ENCODE measurements at places on chromosomes 5 and 9.

DNA sequence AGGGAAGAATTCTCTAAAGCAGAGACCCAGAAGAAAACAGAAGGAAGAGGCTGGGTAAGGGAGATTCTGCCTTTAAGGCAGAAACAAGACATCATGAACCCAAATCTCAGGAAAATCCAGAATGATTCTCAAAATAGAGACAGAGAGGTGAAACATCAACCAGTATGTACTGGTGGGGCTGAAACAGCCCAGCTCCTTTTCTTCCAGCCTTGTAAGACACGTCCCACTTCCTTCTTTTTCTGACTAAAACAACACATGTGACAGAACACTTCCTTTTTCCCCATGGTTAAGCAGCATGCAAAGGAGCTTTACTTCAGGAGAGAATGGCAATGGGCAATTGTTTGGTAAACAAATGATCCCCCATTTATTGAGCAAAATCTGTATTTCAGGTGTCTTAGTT is 230.8 kb upstream of the NR4A3 start:
- DNase-seq = peak; percentile 91

- DNase-seq = peak; percentile 17
These were observed 189.3 kb upstream of the MAST4 start for GRCh38 chr5:66406761-66407336.

DNA sequence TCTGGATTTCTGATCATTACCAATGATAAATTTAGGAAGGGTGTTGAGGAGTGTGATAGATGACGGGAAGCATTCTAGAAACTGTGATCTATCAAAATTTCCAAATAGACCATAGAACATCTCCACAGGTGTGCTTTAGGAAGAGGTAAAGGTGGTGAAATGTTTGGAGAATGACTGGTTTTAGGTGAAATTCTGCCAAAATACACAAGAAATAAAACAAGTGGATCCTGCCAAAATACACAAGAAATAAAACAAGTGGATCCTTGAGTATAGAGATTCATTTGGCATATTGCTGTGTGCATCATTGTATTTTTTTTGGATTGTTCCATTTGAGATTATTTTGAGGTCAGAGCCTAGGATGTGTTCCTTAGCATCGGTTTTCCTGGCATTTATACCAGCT is 88.3 kb upstream of the CTNND2 start:
- no peak for DNase-seq

- DNase-seq = no peak
These were observed 291.0 kb downstream of the DOCK8 start for GRCh38 chr9:505741-506059.

GRCh38 chr9:72564479-72565281 is 43.3 kb downstream of the TMC1 start:
- DNase-seq = peak; percentile 44

GRCh38 chr5:157592594-157592993 is 17.0 kb upstream of the ADAM19 start:
- peak; percentile 32 for DNase-seq

DNA sequence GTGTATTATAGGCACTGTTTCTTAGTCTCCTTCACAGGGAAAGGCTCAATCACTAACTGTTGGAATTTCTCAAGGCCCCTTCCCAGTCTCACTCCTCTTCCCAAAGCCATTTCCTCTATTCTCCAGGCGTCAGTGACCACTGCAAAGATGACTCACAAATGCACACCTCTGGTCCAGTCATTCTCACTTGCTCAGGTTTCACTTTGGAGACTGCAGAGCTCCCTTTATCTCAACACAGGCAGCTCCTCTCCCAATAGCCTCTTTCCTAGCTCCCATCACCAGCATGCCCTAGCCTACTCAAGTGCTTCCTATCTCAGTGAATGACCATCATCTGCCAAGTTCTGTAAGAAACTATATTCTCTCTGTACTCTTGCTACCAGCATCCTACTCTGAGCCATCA is 323.6 kb downstream of the NTRK2 start:
- no peak for DNase-seq

- DNase-seq = peak; percentile 34
These were observed 15.5 kb downstream of the ATOX1 start for GRCh38 chr5:151742870-151743294.

DNA sequence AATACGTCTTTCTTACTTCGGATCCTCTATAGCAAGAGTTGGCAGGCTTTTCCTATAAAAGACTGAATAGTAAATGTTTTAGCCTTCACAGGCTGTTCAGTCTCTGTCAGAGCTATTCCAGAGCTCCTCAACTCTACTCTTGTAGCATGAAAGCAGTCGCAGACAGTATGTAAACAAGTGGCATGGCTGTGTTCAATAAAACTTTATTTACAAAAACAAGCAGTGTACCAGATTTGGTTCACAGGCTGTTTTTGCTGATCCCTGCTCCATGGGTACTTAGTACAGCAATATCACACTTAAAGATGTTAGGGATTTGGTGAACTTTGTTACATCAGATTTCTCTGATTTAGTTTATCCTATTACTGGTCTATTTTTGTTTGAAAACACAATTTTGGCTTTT is 235.2 kb downstream of the MLLT3 start:
- no peak for DNase-seq

DNA sequence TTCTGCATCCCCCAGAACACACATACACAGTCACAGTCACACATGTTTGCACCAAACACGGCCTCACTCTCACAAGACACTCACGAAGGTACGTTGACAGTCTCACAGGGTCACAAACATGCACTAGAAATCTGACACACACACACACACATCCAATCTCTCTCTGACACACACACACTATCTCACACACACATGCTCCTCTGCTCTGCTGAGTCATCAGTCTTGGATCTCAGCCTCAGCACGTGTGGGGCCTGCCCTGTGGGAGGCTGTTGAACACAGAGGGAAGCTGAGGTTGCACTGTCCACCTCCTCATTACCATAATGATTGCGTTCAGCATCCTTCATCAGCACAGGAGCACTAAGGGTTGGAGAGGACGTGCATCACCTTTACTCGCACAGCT is 188.8 kb downstream of the MTRR start:
- DNase-seq = no peak

GRCh38 chr9:21833090-21833801 is 30.8 kb downstream of the MTAP start:
- peak; percentile 95 for DNase-seq

DNA sequence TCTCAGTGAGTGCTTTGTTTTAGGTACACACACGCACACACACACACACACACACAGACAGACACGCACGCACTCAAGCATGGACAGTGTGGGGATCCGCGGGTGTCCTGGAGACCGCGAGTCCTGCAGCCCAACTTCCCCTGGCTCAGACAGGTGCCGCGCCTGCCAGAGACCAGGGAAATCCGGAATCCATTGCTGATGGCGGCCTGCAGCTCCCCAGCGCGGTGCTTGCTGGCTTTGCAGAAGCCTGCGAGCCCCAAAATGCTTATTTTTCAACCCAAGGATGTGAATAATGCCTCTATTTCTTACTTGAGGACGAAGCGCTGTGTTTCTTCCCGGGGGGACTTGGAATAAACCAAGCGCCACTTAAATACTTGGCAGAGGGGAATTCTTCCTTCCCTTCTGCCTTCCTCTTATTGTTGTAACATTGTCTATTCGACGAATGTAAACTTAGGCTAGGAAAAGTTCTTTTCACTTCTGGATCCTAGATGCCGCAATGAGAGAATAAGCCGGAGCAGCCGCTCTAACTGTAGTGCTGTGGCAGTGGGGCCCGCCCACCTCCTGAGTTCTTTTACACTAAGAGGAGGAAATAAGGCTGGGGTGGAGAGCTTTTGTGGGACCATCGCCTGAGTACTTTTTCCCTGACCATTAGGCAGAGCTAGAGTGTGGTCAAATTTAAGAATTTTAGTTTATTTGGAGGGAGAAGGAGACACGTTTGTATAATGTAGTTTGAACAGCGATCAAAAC is 802 bp downstream of the ITGA2 start:
- peak; percentile 40 for DNase-seq

DNA sequence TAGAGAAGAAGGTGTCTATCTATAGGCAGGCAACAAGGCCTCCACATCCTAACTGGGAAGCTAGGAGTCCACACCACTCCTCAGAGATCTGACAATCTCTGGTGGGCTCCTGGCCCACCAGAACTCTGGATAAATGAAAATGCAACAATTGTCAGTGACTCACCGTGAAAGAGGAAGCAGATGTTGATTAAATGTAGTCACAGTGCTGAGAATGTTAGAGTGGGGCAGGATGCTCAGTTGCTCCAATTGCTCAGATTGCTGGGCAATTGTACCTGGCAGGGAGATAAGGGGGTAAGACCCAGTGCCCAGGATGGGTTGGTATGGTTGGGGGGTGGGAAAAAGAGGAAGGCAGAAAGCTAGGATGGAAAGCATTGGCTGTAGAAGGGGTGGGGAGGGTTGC is 4.3 kb downstream of the CCL19 start:
- peak; percentile 65 for DNase-seq

DNA sequence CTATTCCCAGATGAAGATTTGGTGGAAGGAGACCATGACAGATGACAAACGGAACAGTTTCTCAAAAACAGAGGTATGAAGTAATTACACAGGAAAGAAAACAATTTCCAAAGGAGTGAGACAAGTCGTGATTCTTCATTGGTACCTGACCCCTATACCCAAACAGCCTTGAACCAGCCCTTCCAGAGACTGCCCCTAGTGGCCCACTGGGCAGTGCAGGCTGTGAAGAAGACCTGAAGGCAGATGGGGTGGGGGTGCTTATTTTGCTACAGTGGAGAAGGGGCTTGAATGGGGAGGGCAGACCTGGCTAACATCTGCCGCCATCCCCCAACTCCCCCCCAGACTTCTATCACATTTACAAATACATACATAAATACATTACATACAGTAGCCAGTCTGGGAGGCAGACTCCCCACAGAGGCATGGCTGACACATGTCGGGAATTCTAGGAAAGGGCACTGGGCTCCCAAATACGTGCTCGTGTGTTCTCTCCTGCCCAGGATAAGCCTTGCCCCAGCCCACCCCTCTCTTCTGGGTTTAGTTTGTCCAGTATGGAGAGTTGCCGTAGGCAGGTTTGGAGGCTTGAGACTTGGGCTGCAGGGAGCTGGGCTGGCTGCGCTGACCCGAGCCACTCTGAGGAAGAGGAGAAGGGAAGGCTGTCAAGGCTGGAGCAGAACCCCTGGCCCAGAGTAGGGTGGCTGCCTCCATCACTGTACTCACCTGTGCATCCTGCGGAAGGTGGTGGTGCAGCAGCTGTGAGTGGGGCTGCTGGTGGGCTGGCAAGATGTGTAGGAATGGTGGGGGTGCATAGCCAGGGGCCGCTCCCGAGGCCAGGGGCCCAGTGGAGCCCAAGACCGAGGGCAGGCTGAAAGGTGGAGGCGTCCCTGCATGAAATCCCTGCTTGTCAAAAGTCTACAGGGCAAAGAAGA is 105.3 kb downstream of the UBE2R2 start:
- DNase-seq = peak; percentile 13

DNA sequence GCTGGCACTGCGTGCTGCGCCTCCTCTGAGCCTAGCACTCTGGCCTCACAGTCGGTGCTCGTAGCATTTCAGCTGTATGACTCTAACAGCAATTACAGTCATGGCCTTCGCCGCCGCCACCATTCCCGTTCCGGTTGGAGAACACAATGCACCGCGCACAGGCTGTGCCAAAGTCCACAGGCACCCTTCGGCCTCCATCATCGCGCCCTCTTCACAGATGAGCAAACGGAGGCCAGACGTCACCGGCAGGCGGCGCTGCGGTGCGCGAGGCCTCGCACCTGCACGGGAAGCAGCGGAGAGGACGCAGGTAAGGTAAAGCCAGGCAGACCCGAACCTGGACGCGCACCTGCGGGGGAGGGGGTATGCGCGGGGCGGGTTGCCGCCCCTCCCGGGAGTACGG is 128.9 kb downstream of the BARX1 start:
- DNase-seq = peak; percentile 14

DNA sequence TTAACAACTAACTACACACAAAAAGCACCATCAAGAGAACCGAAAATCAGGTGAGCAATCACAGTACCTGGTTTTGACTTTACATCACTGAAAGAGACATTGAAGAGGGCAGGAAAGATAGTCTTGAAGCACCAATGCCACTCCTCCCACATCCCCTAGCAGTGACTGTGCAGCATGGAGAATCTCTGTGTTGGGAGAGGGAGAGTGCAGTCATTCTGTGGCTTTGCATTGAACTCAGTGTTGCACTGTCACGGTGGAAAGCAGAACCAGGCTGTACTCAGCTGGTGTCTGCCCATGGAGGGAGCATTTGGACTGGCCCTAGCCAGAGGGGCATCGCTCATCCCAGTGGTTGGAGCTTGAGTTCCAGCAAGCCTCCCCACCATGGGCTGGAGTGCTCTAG is 40.4 kb downstream of the C5 start:
- DNase-seq = peak; percentile 8

GRCh38 chr5:93088592-93089389 is 492.2 kb downstream of the NR2F1-AS1 start:
- no peak for DNase-seq

- DNase-seq = no peak
These were observed 109.9 kb downstream of the UGCG start for GRCh38 chr9:112006361-112007020.

DNA sequence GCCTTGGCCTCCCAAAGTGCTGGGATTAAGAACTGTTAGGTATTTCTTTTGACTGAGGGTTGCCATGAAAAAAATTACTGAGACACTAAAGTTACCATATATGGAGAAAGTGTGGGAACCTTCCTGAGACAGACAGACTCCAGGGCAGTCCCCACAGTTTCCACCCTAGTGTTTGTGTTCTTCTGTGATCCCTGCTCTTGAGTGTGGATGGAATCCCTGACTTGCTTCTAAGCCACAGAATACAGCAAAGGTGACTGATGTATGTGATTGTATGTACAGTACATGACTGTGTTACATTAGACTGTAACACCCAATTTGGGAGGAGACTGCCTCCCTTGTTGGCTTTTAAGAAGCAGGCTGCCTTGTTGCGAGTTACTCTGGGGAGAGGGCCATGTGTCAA is 24.7 kb upstream of the ADAM19 start:
- no peak for DNase-seq

- DNase-seq = no peak
These were observed 73.5 kb downstream of the PAX5 start for GRCh38 chr9:36960575-36960955.

GRCh38 chr9:124296796-124297550 is 39.2 kb downstream of the NEK6 start:
- DNase-seq = no peak

DNA sequence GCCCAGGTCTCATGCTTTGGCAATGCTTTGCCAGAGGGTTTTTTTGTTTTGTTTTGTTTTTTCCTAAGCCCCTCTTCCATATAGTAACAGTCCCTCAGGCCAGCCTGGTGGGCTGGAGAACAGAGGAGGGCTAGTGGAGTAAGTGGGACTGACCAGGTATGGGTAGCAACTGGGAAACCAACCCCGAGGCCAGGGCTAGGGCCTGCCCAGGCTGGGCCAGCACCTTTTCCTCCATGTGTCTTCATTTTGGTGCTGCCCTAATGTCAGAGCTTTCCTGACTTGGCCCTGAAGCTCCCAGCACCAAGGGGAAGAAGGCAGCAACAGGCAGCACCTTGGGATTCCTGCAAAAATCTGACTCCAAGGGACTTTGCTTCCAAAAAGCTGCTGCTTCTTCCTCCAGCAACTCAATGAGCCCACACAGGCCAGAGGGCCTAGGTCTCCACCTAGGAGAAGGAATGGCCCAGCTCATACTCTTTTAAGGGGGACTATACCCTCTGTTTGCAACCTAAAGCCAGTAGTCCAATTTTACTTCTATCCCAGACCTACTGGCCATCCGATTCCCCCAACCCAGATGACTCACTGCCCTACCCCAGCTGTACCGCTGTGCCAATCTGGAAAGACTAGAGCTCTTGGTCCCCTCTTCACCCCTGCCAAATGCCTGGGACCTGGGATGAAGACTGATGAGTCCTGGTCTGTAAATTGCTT is 105.1 kb downstream of the PSD2 start:
- no peak for DNase-seq

- no peak for DNase-seq
These were observed 20.2 kb upstream of the TLE4 start for GRCh38 chr9:79551586-79551985.
